GM10248 (cell line): ENCODE measurements at places on chromosomes 11 and 22.

GRCh38 chr11:27619039-27619574 lies 81.1 kb downstream of the BDNF start:
- no peak for DNase-seq

DNA sequence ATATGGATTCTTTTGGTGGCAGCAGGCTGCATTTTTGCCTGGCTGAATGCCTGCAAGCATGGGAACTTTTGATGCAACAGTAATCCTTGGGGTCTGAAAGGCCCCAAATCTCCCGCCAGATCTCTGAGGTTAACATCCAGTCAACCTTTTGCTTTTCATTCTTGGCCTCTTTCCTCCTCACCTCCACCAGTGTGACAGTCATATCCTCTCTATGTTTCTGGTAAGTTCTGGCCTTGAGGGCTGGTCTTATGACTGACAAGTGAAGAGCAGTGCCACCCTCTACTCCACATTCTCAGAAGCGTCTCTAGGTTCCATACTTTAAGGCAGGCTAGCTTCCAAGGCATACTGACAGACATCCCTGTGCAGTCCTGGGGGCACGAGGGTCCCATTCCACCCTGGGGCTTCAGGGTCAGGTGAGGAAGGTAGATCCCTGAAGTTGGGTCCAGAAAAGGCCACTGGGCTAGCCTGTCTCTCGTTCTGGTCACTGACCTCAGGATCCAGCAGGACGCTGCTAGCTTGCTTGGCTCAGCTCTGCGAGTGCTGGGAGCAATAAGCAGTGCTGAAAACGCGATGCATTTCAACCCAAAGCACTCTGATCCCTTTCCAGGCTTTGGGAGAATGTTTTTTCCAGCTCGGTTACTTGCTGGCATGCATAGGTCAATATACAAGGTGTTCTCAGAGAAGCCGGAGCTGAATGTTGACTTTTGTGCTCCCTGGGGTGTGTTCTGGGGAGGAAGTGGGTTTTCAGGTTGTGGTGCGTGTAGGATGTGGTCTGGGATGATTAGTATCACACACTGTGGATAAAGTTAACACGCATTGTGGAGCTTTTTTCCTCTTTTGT lies 75.2 kb downstream of the PTPRJ start:
- DNase-seq, result no peak

DNA sequence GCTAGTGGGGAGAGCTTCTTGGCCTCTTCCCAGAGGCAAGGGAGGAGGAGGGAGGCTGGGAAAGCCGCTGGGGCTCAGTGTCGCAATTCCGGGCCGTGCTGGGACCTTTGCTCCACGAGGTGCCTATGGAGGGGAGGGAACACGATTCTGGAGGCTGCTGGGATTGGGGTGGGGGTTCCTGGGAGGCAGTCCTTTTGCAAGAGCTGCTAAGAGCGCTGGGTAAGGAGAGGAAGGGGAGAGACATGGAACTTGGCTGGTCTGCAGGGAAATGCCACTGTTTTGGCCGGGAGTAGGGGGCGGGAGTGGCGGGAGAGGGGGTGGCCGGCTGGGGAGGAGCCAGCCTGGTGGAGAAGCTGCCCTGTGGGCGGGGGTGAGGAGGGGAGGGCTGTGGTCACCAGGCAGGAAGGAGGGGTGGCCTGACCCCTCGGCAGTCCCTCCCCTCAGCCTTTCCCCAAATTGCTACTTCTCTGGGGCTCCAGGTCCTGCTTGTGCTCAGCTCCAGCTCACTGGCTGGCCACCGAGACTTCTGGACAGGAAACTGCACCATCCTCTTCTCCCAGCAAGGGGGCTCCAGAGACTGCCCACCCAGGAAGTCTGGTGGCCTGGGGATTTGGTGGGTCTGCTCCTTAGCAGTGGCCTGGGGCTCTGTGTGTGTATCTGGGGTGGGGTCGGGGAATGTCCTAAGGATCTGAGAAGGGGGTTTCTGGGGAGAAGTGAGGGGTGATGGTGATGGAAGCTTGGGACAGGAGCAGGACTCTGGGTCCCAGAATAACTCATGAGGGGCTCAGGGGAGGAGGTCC lies at the start of gene NR1H3:
Gene NR1H3 (plus strand): TSS at position 480 of the 800 bp plus-strand sequence. CDS start 1,221 bp downstream, outside the sequence.
- DNase-seq, result peak; percentile 47

DNA sequence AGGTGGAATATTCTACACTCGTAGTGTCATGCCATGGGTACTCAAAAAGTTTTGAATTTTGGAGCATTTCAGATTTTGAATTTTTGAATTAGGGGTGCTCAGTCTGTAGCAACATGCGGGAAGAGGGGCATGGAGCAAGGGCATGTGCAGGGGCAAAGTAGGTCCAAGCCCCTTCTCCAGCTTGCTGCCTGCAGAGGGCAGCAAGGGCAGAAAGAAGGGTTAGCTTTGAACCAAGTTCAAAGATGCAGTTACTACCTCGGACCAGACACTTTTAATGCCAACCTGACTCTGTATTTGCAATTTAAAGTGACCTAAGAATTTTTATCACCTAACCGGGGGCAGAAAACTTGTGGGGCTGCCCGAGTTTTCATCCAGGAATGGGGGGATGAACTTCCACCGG lies 68.2 kb downstream of the CD82 start:
- DNase-seq, result peak; percentile 27

DNA sequence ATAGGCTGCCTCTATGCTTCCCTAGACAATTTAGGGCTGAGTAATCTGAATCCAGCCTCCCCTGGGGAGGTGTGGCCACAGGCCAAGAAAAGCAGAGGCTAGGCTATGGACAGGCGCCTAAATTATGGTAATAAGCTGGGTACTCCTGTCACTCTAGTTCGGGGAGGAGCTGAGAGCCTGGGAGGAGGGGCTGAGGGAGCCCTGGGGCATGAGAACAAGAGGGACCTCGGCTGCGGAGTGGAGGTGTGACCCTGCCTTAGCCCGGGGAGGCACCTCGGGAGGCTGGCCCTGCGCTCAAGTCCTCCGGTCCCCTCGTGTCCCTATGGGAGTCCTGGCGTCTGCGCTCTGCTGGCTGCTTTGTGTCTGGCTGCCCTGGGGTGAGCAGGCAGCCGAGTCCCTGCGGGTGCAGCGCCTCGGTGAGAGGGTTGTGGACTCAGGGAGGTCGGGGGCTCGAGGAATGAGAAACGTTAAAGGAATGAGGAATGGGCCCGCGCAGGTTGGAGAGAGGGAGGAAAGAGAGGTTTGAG lies at the start of gene OTOG:
Gene OTOG (plus strand): TSS at position 209 of the 527 bp plus-strand sequence. CDS start 114 bp downstream, at position 323.
- DNase-seq, result no peak

GRCh38 chr11:24142062-24142461 lies 354.8 kb upstream of the LUZP2 start:
- DNase-seq, result no peak
